Stimulated activated CD8-positive, alpha-beta memory T cell treated with anti-CD3 and anti-CD28 coated beads, Interleukin-12 subunit alpha, Interleukin-12 subunit beta, amount 100 ng/mL, for 1 hour (primary cell): ENCODE measurements at places on chromosomes 7 and 10.

- DNase-seq, result no peak
Measured at GRCh38 chr7:38438970-38439369, 165.5 kb upstream of the TARP start.

DNA sequence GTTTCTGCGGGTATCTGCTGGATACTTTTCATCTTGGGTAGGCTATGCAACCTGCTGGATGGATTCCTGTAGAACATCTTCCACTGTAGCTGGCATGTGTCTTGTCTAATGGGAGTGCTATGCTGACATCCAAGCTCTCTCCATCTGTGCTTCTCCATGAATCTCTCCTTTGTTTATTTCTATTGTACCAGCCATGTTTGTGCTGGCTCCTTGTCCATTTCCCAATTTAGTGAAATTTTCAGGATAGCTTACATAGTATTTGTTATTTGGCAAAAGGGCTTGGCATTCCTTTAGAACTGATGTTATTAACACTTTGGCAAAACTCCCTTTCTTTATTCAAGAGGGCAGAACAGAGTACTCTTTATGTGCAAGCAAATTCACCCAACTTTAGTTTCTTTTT is 198.0 kb downstream of the CSTF2T start:
- DNase-seq, result no peak

GRCh38 chr10:809671-810350 is 120.3 kb upstream of the DIP2C start:
- no peak for DNase-seq

GRCh38 chr7:122901250-122901649 is 15.0 kb upstream of the CADPS2 start:
- DNase-seq, result no peak

DNA sequence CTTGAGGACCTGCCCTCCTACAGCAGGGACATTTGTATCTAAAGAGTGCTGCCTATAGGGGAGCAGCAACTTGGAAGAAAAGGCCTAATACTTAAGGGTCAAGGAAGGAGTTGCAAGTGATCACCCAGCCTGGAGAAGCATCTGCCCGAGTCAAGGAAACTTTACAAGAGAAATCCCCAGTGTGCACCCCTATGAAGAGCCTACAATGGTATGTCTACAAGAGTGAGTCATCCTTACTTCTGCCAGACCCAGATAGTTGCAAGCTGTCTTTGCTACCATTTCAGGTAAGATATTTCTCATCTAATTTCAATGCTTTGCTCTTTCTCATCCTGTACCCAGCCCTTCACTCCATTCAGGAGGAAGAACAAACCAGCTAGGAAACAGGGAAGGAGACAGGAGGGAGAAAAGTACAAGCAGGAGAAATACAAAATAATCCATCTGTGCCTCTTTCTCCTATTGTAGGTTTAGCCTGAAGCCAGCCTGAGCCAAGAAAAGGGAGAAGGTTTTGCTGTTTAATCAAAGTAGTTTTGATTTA is 34.4 kb upstream of the AGR3 start:
- DNase-seq, result no peak

- DNase-seq, result no peak
Measured at GRCh38 chr7:100673942-100674410, 436 bp downstream of the GNB2 start.

DNA sequence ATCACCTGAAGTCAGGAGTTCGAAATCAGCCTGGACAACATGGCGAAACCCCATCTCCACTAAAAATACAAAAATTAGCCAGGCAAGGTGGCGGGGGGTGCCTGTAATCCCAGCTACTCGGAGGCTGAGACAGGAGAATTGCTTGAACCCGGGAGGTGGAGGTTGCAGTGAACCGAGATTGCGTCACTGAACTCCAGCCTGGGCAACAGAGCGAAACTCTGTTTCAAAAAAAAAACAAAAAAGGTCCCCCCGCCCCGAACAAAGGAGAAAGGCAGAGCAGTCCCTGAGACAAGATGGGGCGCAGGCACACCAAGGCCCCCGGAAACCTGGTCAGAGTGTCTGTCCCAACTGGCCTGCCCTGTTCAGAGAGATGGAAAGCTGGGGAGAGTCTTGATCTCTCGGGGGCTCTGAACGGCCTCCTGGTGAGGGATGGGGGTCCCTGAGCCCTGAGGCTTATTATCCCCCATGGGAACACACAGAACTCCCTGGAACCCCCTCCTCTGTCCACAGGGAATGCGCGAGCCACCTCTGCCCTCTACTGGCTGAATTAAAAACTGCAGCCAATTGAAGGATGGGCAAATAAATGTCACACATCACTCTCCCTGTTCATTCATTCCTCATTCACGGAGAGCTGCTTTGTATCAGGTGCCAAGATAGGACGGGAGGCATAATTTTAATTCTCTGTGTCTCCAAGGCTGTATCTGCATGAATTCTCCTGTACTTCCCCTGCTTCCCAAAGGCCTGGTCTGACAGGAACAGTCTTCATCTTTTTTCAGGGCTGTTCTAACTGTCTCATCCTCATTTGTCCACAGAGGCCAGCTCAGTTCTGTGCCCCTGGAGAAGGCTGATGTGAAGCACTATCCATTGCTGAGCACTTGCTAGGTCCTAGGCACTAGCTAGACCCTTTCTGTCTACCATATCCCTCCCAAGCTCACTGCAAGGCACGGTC is 28.9 kb downstream of the MAT1A start:
- DNase-seq, result no peak

GRCh38 chr10:120926611-120927010 is 75.4 kb downstream of the WDR11 start:
- DNase-seq, result no peak
